ENCODE measurements at places on chromosomes 2 and 18. TPM values are rescaled to one million over a fixed set of nuclear protein-coding genes. Genes with fewer than 3 reads are reported as not detected.
A peak's percentile ranks its signal among the peaks of the same experiment; 100 is the strongest.

Gene PCARE
- not detected for total RNA-seq

Gene PDE1A
- 4.8 TPM for total RNA-seq

- DNase-seq, result no peak
- no peaks in the 10 kb centered on the region for H3K27me3 ChIP-seq
- no peak overlapping the region for H3K27ac ChIP-seq
These were observed 1377.1 kb upstream of the PIK3C3 start for GRCh38 chr18:40577981-40578365.

- H3K27me3 ChIP-seq, result no peaks in the 10 kb centered on the region
- H3K4me1 ChIP-seq, result no peaks in the 10 kb centered on the region
- peak overlapping the region; percentile 53 for H3K27ac ChIP-seq
- no peaks in the 10 kb centered on the region for H3K36me3 ChIP-seq
These were observed 140.8 kb upstream of the ZEB2 start for GRCh38 chr2:144660518-144661316.
